ENCODE measurements at places on chromosomes 12 and 14.

DNA sequence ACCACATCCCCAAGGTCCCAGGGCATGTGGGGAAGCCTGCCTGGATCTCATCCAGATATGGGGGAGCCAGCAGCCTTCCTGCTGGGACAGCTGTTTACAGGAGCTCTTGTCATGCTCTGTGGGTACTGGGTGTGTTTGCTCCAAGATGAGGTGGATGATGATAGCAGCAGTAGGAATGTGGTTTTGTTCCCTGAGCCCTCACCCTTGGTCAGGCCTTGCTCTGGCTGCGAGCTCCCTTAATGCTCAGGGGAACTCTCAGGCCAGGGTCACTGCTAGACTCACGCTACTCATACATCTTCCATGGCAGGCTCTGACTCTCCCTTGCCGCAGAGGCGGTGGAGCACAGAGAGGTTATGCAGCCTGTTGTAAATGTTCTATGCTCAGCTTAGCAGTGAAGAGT, 990.3 kb downstream of the AACS start:
- no peak for DNase-seq

DNA sequence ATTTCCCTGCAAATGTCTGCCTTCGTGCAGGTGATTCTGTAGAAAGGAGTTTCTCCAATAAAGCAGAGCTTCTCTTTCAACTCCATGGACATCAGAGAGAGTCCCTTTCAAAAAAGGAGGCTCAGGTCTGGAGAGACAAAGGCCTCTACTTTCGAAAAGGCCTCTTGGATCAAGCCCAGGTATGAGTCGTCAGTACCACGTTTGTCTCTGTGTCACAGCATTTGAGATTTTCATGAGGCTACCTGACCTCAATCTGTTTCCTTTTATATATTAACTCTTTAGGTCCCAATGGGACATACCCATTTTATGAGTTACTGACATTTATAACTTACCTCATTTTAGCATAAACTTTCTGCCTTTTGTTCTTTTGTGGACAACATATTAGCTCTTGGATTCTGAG, 290.8 kb downstream of the RPAP3 start:
- no peak for DNase-seq

DNA sequence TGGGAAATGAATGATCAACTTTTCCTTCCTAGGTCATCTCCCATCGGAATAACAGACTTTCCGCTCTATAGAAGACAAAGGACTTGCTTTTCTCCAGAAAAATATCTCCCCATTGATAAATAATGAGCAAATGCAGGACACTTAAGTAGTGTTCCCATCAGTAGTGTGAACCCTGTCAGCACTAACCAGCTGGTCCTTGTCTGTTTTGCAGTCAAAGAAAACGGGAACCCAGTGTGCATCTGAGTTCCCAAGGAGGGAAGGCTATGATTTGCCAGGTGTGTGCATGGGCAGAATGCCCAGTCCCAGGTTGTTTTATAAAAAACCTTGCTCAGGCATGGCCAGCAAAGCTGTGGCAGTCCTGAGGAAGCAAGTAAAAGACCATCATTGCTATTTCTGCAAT, 256.5 kb upstream of the HMGA2 start:
- DNase-seq = no peak

DNA sequence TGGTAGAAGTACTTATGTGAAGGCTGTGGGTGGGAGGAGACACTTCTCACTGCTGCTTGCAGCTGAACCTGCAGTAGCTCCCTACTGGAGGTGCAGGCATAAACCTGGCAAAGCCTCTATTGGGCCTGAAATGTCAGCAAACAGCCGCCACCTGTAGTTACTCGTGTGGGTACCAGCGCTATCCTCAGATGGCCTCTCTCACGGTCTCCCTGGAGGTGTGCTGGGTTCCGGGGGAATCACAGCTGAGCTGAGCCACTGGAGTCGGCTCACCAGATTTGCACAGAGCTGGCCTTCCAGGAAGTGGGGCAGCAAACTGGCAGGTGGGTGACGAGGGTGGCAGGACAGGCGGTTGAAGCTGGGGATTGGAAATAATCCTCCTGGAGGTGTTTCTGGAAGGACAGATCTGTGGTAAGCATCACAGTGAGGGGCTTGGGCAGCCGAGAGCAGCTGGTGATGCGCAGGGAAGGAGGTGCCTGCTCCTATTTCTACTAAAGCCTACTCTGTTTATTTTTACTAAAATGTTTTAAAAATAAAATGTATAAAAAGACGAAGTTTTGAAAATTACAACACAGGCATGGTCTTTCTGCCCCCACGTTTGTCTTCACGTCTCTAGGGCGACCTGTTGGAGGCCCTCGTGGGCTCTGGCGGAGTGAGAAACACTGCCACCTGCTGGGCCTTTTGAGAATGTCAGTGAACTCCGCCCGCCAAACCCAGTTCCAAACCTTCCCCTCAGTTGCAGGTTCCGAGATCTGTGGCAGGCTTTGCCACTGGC, 67.8 kb upstream of the PLEKHG3 start:
- DNase-seq = peak; percentile 10

- no peak for DNase-seq
These were observed 4.6 kb downstream of the AP1G2 start for GRCh38 chr14:23562822-23563472.

All from NCI-H510A (cell line).